Muscle of arm (tissue), 14 donors: ENCODE measurements at places on chromosomes 5 and 9.

DNA sequence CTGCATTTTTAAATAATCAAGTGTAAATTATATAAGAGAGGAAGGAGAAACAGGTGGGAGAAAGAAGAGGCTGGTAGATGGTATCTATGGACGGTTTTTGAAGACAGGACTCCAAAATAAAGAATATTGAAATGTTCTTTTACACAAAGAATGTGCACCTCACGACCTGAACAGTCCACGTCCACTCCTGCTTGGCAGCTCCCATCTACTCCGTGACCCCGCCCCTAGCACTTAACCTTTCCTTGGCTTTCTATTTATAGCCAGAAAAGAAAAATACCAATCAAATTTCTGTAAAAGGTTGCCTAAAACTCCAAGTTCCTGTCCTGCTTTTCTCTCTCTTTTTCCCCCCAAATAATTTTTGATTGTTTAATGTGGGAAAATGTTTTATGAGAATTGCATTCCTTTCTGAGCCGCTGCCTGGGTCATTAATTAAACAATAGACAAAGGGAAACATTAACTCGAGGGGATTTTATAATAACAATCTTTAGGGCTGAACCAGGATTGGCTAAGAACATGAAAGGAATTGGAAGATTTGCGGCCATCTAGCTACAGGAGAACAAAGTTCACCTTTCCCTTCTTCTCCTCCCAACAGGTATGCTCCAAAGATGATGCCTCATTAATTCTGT is 173.6 kb upstream of the MAP3K1 start:
- no peak for DNase-seq

DNA sequence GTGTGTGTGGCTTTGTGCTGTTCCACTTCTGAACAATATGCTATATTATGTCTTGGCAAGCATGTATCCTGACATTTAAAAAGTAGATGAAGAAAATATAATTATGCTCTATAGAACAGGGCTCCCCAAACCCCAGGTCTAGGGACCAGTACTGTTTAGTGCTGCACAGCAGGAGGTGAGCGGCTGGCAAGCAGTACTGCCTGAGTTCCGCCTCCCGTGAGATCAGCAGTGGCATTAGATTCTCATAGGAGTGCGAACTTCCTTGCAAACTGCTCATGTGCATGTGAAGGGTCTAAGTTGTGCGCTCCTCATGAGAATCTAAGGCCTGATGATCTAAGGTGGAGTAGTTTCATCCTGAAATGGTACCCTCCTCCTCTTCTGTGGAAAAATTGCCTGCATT is 979.1 kb upstream of the CTNND2 start:
- DNase-seq: no peak

DNA sequence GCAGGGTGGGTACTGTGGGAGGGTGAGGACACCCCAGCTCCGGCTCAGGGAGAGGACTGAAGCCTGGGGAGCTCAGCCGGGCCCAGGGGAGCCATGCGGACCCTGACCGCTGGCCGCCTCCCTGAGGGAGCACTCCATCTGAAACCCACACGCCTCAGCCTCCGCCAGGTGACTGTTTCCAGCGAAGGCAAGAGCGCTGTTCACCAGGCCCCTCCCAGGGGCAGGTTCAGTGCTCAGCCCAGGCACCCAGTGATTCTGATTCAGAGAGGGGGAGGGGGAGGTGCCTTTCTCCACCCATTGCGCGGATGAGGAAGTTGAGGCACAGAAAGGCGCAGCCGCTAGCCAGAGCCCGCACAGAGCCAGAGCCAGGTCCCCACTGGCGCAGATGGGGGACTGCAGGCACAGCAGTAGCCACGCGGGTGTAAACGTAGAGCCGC is 27.0 kb downstream of the ADGRD2 start:
- DNase-seq: no peak

- DNase-seq: no peak
Observed at GRCh38 chr5:133287500-133287899, 235.7 kb downstream of the HSPA4 start.

DNA sequence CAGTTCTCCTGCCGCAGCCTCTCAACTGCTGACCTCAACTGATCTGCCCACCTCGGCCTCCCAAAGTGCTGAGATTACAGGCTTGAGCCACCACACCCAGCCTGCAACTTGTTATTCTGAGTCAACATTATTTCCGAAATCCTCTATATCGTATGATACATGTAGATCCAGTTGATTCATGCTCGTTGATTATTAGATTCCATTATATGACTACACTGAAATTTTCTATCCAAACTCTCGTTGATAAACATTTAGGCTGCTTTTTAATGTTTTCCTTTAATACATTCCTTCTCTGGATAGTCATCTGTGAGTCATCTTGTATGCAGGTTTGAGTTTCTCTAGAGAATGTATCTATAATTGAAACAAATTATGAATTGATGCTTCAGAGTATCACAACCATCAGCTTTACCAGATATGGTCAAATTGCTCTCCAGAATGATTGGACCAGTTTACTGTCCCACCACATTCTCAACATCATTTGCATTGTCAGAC is 4.1 kb downstream of the CDK7 start:
- DNase-seq: no peak

DNA sequence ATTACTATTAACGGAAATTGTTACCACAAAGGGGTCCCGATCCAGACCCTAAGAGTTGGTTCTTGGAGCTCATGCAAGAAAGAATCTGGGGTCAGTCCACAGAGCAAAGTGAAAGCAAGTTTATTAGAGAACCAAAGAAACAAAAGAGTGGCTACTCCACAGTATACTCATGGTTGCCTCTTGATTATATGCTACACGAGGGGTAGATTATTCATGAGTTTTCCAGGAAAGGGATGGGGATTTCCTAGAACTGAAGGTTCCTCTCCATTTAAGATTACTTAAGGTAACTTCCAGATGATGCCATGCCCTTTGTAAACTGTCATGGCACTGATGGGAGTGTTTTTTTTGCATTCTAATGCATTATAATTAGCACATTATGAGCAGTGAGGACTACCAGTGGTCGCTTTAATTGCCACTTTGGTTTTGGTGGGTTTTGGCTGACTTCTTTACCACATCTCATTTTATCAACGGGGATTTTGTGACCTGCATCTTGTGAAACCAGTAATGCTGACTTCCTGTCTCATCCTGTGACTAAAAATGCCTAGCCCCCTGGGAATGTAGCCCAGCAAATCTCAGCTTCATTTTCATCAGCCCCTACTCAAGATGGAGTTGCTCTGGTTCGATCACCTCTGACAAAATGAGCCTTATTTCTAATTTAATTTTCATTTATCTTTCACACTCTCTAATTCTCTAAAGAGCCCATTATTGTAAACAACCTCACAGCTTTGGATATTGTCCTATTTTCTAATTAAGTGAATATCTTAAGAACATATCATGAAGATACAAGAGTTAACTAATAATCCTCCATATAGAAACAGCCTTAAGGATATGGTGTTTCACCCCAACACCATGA is 336.3 kb downstream of the RASEF start:
- DNase-seq: no peak

- DNase-seq: no peak
Observed at GRCh38 chr5:34511063-34511462, 145.1 kb upstream of the RAI14 start.

- DNase-seq: no peak
Observed at GRCh38 chr5:79806741-79807140, 117.1 kb downstream of the CMYA5 start.

GRCh38 chr5:179823937-179824744 is 3.4 kb downstream of the SQSTM1 start:
- no peak for DNase-seq

DNA sequence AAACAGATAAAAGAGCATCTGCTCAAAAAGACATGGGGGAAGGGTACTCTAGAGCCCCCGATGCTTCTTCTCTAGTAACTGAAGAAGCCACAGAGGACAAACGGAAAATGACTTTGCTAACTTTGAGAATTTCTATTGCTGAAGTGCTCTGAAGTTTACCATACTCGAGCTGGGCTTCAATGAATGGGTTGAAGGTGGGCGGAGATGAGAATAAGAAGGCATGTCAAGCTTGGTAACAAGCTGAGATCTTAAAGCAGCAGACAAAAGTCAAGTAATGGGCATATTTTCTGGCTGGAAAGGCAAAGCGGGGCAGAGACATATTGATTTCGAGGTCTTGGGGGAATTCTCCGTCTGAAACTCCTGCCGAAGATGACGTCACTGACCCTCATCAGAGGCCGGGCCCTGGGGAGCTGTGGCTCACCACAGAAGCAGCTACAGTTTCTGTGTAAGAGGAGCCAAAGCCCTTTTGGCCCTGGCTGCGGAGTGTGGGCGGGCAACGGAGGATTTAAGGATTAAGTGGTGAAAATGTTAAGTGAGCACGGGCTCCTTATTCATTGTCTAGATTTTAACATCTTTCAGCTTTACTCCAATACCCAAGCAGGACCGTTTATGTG is 115.8 kb upstream of the SLIT3 start:
- DNase-seq: peak; percentile 23

- no peak for DNase-seq
Observed at GRCh38 chr5:89983216-89983615, 426.3 kb downstream of the CETN3 start.

- no peak for DNase-seq
Observed at GRCh38 chr5:151682240-151682639, 4.5 kb downstream of the SPARC start.

DNA sequence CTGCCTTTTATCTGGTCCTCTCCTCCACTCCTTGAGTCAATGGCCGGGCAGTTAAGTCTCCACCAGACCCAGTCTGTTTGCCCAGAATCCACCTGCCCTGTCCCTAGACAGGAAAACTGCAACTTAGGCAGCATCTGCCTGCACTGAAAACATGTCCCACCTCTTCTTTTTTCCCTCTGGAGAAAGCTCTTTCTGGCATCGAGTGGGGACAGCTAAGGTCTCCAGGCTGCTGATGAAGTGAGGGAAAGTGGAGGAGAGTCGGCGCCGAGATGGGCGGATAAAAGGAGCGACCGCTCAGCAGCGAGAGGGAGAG is 243 bp upstream of the SHISAL2B start:
- DNase-seq: no peak

DNA sequence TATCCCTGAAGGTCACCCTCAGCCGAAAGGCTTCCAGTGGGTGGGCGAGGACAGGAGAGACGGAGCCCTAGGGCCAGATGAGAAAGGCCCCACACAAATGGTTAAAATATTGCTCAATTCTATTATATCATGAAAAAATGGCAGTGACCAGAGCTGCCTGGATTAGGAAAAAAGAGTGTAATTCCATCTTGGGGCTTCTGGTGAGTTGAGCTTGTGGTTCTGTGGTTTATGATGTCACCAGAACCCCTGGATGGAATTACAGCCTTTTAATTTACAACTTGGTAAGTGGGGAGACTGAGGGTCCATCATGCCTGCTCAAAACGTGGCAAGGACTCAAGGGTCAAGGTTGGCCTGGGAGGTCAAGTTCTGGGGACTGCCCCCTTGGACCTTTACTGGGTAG is 55.5 kb upstream of the STC2 start:
- no peak for DNase-seq

DNA sequence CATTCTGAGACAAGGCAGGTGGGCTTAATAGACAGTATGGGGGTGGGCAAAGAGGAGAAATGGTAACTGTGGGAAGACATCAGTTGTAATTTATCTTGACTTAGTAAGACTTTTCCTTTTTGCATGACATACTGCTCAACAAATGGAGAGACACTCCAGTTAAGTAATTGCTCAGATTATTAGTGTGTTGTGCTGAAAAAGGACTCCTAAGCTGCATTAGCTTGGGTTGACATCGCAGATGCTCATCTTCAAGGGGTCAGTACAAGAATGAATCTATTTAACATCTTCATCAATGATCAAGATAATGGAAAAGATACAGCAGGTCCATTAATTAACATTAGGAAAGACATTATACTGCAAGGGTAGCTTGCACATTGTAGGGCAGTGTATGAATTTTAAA is 181.1 kb upstream of the ELAVL2 start:
- no peak for DNase-seq

- DNase-seq: no peak
Observed at GRCh38 chr5:43115968-43116367, 4.7 kb upstream of the ZNF131 start.

DNA sequence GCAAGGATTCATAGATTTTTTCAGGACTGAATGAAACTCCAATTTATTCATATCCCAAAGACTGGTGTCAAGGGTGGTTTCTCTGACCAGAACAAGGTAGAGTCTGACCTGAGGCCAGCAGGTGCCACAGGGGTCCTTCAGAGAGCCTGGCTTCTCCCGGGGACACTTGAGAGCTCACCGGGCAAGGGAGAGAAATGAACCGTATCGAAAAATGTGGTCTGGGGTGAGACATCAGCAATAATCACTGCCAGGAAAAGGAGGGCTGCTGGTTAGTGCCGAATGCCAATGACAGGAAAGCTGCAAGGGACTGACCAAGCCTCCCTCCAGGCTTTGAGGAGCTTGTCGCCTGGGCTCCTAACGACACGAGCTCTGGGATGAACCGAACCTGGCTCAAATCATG is 142.7 kb downstream of the TTLL11 start:
- DNase-seq: no peak

- no peak for DNase-seq
Observed at GRCh38 chr9:72809586-72809985, 143.3 kb downstream of the ALDH1A1 start.

GRCh38 chr5:91027405-91028139 is 355.5 kb downstream of the ARRDC3 start:
- no peak for DNase-seq

GRCh38 chr9:112842555-112842954 is 48.1 kb downstream of the SLC46A2 start:
- no peak for DNase-seq

DNA sequence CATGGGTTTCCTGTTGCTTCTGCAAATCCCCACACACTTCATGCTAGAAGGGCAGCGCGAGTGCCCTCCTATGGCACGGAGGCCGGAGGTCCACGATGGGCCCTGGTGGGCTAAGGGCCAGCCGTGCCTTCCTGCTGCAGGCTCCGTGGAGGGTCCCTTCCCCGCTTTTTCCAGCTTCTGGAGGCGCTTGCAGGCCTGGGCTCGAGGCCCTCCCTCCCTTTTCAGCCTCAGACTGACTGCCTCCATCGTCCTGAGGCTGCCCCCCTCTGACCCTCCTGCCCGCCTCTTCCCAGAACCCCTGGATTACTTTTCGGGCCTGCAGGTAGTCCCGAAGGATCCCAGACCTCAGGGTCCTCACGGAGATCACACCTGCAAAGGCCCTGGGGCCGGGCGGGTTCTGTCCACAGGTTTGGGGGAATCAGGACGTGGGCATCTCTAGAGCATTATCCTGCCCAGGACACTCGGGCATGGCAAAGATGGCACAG is 3.2 kb upstream of the TERT start:
- DNase-seq: no peak

DNA sequence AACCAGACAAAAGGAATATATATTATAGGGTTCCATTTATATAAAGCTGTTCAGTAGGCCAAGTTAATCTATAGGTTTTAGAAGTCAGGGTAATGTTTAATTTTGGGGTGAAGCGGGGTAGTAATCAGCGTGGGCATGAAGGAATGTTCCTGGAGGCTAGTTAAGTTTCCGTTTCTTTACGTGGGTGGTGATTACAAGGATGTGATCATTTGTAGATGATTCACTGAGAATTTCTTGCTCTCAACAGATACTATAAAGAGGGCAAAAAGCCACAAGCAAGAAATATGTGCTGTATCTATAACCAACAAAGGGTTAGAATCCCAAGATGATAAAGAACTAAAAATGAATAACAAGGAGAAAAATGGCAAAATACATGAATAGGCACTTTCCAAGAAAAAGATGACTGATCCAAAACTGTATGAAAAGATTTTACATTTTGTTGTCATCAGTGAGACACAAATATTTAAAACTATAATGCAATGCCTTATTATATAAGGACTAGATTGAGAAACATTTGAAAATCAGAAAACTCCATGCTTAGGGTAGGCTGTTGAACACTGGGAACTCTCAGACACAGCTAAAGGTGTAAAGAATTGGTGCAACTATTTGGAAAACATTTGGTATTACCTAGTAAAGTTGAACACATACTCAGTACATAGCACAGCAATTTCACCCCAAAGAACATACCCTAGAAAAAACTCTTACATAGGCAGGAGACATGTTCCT is 224.3 kb upstream of the S1PR3 start:
- DNase-seq: no peak
